ENCODE measurements at places on chromosomes 6 and 20.

- no peak for DNase-seq
Observed at GRCh38 chr6:51805517-51805916, 281.9 kb downstream of the PKHD1 start.

DNA sequence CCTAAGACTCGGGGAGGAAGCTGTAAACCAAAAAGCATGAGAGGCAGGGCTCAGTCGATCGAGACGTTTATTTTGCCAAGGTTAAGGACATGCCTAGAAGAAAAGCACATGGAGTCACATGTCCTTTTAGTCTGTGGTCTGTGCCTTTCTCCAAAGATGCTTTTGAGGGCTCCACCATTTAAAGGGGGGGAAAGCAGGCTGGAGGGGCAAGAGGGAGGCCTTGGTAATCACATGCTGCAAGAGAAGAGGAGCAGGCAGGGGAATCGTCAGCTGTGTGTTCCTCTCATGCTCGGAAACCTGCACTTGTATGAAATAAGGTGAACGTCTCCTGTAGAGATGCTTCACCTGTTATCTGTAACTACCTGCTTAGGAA is 9.1 kb upstream of the YTHDF1 start:
- no peak for DNase-seq

GRCh38 chr6:91744566-91744965 is 1157.7 kb upstream of the MAP3K7 start:
- no peak for DNase-seq

GRCh38 chr6:141607956-141608355 is 524.8 kb upstream of the GJE1 start:
- DNase-seq = no peak

GRCh38 chr6:149170564-149171452 is 146.7 kb upstream of the TAB2 start:
- DNase-seq = no peak

- no peak for DNase-seq
Observed at GRCh38 chr6:56140090-56140489, 107.3 kb downstream of the COL21A1 start.

DNA sequence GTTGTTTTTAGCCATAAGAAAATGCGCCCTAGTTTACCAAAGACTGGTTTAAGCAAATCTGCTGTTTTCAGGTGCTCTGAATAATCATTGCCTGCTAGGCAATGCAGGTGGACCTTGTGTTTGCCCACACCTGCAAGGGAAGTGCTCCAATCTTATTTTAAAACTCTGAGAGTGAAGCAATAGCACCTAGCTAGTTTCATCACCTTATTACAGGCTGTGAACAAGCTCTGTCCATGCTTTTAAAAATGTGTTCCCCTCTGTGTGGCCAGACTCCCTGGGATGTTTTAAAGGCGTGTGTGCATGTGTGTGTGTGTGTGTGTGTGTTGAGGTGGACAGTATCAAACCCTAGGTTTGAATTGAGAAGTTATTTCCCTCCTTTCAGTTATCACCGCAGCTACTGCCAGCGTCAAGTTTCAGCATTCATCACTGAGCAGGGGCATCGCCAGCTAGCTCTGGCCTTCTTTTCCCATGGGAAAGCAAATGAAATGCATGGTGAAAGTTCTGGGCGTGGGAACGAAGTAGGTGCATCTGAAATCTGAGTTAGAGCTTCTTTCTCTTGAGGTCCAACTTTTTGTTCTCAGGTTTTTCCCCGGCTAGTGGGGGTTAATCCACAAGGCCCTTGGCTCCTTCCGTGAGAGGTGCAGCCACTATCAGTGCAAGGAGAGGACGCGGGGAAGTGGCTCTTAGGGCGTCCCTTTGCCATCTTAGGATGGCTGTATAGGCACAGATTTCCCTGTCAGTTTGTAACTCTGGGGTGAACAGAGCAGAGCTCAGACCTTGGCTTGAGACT is 30.8 kb downstream of the DUSP22 start:
- peak; percentile 30 for DNase-seq

- DNase-seq = no peak
Observed at GRCh38 chr6:2028457-2029038, 216.9 kb downstream of the GMDS start.

DNA sequence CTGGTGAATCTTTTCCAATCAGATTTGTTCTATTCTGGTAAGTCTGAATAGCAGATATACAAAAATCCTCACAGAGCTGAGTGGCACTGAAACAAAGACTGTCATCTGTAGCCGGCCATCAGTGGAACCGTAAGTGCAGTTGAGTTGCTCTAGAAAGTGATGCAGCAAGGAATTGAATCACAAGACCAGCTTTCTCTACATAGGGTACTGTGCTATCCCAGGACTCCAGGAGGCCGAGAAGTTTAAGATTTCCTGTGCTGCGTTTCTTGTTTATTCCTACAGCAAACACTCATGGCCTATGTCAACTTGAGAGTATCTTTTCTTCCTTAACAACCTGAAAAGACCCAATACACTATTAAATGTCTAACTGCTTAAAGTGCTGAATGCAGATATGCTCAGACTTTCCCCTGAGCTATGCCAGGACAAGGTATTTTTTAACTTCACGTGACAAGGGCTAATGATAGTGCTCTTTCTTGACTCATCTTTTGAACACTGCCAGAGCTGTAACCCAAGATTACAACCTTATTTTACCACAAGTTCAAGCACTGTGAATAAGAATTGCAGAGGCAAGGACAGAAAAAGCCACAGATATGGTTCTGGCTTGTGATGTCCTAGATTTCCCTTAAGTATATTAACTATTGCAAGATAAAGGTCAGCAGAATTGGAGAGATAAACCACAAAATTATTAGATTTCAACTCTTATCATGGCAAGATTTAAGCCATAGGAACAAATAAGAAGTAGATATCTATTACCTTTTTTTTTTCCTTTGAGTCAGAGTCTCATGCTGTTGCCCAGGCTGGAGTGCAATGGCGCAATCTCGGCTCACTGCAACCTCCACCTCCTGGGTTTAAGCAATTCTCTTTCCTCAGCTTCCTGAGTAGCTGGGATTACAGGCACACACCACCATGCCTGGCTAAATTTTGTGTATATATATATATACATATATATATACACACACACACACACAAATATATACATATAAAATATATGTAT is 71.6 kb downstream of the GJA1 start:
- DNase-seq = peak; percentile 28

DNA sequence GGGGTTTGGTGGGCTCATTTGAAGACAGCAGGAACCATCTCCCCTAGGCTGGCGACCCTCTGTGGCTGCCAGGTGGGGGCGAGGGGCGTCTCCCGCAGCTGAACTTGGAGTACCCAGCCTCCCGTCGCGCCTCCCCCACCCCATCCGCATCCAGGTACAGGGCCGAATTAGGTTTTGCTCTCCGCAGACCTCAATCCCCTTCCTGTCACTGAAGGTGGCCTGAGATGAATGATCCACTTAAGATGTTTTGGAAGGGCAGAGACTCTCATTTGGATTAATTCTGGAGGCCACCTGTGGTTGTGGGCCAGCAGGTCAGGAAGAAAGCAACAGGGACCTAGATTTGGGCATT is 493 bp downstream of the CD83 start:
- DNase-seq = no peak

DNA sequence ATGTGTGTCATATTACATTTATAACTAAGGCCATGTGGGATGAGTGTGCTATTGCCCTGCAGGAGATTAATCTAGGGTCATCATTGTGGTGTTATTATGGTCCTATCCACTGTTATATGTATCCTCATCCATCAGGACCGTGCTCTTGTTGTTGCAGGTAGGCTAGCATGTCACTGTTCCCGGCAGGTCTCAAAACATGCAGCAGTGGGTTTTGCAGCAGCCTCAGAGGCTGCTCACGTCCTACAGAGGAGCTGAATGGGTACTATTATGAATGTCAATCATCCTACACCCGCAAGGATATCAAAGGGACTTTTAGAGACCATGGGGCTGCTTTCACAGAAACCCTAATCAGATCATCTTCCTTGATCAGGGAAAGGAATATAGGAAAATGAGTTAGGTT is 318.2 kb downstream of the SAMD5 start:
- no peak for DNase-seq

DNA sequence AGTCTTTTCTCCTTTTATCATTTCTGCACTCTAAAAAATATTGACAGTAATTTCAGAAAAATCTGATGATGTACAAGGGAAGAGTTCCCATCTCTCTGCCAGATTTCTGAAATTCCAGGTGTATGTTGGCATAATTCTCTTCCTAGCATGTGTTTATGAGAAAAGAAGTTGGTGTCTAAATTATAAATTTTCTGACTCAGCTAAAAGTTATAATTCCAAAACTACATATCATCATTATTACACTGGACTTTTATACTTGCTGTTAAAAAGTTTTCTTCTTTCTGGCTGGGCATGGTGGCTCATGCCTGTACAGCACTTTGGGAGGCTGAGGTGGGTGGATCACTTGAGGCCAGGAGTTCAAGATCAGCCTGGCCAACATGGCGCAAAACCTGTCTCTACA is 135.7 kb upstream of the SAMD5 start:
- no peak for DNase-seq

DNA sequence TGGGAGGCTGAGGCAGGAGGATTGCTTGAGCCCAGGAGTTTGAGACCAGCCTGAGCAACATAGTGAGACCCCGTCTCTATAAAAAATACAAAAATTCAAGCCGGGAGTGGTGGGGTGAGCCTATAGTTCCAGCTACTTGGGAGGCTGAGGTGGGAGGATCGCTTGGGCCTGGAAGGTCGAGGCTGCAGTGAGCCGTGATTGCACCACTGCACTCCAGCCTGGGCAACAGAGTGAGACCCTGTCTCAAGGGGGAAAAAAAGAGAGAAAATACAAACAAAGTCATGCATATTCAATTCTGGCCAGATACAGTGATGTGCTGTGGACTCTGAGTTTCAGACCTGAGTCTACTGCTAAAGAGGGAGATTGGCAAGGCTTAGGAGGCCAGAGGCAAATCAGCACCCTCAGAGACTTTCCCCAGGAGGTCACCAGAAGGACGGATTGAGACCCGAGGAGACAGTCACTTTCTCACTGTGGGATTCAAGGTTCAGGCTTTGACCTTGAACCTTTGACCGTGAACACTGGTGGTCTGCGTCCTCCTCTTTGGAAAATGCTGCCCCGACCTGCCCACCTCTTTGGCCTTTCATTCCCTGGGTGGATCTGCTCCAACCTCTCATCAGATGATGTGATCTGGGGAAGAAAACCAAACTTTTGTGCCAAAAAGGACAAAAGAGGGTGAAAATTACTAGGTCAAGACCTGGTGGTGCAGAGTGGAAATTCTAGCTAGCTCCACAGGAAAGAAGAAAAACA is 31.2 kb downstream of the TGM2 start:
- DNase-seq = no peak

DNA sequence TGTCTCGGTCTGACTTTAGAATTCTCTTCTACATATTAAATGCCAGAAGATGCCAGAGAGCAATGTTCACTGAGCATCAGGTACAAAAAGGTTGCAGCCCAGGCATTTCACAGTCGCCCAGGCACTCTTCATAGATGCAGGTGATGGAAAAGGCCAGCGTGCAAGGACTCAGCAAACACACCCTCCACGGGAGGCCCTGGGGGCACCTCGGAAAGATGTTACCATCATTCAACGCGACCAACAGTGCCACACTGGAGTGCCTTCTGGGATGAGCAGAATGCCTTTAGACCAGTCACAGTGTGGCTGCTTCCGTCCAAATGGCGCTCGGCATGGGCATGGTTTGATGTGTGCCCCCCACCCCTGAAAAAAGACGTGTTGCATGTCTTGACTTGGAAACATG is 4.5 kb upstream of the RAMACL start:
- DNase-seq = no peak

- peak; percentile 33 for DNase-seq
Observed at GRCh38 chr6:72788188-72788587, 166.3 kb downstream of the KCNQ5 start.

GRCh38 chr6:26205625-26206574 is 118.7 kb downstream of the HFE start:
- peak; percentile 62 for DNase-seq

DNA sequence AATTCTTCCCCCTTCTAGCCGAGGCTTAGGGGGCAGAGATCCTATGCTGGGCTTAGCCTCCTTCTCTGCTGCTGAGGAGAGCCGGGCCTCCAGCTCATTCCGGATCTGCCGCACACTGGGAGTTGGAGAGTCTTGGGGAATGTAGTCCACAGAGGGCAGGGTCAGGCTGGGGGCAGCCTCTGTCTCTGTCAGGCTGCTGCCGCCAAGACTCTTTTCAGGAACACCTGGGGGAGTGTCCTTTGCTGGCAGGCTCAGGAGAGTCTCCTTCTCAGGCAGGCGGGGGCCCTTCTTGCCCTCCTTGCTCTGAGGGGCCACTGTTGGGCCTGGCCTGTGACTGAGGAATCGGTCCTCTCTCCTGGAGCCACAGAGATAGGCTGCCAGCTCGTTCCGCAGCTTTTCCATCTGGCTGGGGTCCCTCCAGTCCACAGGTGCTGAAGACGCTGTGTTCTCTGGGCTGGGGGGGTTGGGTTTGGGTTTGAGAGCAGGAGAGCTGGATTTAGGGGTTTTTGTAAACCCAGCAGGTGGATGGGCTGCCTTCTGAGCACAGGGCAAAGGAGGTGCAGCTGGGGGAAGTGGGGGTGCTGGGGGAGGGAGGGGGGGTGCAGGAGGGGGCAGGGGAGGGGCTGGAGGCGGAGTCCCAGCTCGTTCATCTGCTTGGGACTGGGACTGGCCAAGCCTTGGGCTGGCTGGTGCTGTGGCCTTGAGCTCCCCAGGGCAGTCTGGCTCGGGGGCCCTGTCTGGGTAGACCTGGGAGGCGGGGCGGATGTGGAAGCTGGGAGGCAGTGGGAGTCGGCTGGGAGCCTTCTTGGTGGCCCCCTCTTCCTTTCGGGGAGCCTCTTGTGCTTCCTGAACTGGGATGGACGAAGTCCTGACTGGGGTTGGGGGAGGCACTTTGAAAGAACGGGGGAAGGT is 36.1 kb downstream of the C6orf132 start:
- no peak for DNase-seq

GRCh38 chr6:84897011-84897410 is 132.6 kb upstream of the TBX18 start:
- DNase-seq = no peak

GRCh38 chr6:7157752-7158616 is 50.2 kb downstream of the RREB1 start:
- DNase-seq = no peak

DNA sequence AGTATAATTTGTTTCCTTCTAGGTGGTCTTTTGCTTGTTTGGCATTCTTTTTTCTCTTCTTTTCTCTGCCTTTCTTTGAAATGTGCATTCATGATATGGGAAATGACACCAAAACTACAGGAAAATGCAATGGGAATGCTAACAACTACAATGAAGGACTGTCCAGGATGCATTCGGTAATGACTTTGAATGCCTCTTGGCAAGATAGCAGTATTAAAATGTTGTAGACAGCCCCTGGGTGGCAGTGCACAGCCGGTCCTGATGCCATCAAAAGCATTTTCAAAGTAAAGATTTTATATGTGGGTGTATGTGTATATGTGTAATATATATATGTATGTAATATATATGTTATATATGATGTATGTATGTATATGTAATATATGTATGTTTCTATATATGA is 218.8 kb upstream of the MMS22L start:
- no peak for DNase-seq

DNA sequence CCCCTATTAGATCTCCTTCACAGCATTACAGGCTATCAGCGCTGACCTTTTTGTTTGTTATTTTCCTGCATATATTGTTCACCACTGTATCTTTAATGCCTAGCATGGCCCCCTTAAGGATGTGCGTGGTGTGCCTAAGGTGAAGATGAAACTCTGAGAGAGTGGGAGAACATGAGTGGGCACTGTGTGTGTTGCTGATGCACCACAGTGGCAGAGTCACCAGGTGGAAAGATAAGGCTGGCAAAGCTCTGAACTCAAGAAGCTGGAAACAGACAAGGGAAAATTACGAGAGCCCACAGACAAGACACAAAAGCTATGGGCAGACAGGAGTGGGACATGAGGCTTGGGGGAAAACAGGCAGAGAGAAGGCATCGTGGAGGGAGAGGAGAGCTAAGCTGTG is 159.8 kb downstream of the INSM1 start:
- no peak for DNase-seq
